H1 (cell line): ENCODE measurements at places on chromosomes 5 and 9. TPM values are rescaled to one million over a fixed set of nuclear protein-coding genes. Genes with fewer than 3 reads are reported as not detected.

GRCh38 chr9:80114241-80114640 is 542.5 kb downstream of the TLE4 start:
- no peak overlapping the region for H3K27ac ChIP-seq
- no peak for DNase-seq
- no peaks in the 10 kb centered on the region for H3K4me1 ChIP-seq
- no peaks in the 10 kb centered on the region for H3K36me3 ChIP-seq

Gene SLC46A2
- total RNA-seq, result not detected in 2 replicates

Gene TAF11L7
- not detected in 2 replicates for total RNA-seq

Gene ELAVL2
- total RNA-seq, result 20.9 and 21.9 TPM in 2 replicates
